ENCODE measurements at places on chromosomes 6 and 20. TPM values are rescaled to one million over a fixed set of nuclear protein-coding genes. Genes with fewer than 3 reads are reported as not detected.

DNA sequence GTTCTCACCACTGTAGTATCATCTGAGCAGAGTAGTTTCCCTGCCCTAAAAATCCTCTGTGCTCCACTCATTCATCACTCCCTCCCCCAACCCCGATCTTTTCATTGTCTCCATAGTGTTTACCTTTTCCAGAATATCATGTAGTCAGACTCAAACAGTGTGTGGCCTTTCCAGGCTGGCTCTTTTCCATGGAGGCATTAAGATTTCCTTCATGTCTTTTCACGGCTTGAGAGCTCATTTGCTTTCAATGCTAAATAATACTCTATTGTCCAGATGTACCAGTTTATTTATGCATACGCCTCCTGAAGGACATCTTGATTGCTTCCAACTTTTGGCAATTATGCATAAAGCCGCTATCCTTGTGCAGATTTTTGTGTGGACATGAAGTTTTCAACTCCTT, 235.8 kb downstream of the PHACTR1 start:
- no peak for DNase-seq

DNA sequence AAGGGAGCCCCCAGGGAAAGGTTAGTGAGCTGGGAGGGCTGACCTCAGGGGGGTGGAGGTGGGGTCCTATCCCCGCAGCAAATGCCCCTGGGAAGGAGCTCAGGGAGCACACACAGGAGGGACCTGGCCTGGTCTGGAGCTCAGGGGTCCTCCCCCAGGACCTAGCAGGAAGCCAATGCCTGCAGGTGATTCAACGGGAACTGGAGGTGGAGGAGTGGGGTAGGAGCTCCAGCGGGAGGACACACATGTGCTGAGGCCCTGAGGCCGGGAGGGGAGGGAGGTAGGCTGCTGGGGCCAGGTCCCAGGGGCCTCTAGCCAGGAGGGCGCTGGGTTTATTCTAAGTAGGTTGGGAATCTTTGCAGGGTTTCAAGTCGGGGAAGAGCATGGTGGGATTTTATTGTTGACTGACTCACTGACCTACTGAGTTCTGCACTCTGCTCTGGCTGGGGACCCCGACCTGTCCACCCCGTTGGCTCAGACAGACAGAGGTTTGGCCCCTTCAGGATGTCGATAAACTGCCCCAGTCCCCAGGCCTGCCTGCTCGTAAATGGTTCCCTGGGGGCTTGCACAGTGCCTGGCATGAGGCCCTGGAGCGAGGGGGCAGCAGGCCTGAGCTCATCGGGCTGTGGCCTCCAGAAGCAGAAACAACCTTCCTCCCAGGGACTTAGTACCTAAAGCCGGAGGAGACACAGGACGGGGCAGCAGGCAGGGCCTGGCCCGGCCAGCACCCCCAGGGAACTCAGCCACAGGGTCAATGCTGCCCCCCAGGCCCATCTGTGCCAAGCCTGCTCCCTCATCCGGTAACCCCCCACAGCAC, 62.3 kb downstream of the RIPOR3 start:
- no peak for DNase-seq

RSPO4 gene
- total RNA-seq, result not detected

SERPINB1 gene
- 43.8 TPM for total RNA-seq

SLC35D3 gene
- not detected for total RNA-seq

LINC00237 gene
- not detected for total RNA-seq
